AG09319 (cell line): ENCODE measurements at places on chromosomes 4 and X.

GRCh38 chrX:153372949-153373348, 28.2 kb downstream of the PNMA6E start:
- DNase-seq: no peak

DNA sequence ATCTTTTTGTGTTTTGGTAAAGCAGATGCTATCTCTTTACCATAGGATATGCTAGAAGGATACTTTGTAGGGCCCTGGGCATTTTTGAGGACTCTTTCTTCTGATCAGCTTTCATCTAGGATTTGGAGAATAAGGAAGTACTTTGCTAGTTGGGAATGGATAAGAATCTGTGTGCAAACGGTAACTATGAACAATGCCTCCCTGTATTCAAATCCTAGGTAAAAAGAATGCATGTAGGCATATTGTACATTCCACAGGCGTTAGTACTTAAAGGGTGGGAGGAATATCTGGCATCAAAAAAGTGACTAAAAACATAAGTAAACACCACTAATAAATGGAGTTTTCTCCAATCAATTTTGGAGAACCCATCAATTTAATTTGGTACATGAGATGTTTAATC, 59.7 kb downstream of the SH3BGRL start:
- DNase-seq: no peak

- DNase-seq: no peak
Observed at GRCh38 chr4:178632415-178632814, 1190.2 kb upstream of the AGA start.

- DNase-seq: no peak
Observed at GRCh38 chrX:71910643-71910985, at the start of gene NHSL2. Gene NHSL2 (plus strand): TSS chrX:71910845.

- DNase-seq: no peak
Observed at GRCh38 chr4:38512840-38513239, 151.2 kb upstream of the KLF3 start.

DNA sequence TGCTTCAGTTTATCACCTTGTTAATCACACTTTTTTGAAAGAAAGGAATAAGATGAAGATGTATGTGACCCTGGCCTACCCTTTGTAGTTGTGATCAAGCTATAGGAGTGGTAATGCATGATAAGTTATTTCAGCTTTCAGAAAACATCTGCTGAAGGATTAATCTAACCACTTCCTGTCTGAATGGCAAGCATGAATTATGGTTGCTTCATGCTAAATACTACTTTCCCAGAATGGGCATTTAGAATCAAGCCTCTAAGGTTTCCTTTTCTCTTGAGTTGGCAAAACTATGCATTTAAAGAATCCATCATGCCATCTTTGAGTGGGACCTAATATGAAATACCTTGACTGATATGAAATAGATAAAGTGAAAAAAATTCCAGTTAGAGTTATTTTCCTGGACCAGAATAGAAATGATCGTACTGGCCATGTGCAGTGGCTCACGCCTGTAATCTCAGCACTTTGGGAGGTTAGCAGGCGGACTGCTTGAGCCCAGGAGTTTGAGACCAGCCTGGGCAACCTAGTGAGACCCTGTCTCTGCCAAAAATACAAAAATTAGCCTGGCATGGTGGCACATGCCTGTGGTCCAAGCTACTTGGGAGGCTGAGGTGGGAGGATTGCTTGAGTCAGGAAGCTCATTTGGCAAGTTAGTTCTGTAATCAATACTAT, 59.1 kb downstream of the ANXA3 start:
- peak; percentile 20 for DNase-seq

GRCh38 chr4:182177166-182177565, 66.0 kb upstream of the TENM3 start:
- DNase-seq: no peak

GRCh38 chrX:132955690-132956089, 2.7 kb downstream of the HS6ST2 start:
- DNase-seq: no peak

DNA sequence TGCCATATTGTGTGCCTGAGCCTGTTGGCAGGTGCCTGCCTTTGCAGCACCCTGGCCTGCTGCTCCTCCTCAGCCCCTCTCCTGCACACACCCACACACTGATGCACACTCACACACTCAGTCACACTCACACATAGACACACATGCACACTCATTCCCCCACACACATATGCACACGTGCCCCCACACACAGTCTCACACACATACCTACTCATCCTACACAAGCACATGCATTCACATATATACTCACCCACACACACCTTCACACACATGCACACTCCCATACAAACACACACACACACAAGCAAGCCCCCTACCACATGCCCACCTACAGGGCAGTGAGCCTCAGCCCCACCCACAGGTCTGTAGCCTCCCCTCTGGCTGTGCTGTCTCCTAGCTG, 245.0 kb downstream of the EVC2 start:
- no peak for DNase-seq

DNA sequence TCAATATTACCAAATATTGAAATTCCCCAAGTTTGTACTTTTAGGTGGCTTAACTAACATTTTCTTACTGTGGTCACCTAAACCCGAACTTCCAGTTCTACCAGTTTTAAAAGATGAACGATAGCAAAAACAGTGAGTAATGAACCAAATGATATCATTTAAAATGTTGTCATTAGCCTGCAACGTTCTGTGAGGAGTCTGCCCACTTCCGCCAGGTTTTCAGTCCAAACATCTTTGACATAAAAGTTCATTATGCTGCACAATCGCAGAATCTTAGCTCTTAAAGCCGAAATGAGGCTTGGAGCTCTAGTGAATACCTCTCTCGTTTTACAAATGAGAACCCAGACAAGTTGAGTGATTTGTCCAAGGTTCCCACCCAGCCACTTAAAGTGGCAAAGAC, 762 bp downstream of the PIGA start:
- DNase-seq: no peak

DNA sequence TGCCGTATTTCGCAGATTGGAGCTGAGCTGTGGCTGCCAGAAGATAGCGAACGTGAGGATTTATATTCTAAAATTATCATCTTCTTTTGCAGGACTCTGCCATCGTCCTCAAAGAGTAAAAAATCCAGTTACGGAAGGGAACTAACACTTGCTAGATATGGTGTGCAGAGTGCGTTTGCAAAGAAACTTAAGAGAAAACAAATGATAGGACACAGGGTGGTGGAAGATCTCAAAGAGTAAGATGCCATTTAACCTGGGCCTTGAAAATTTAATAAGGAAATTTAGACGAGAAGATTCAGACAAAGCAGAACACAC, 566 bp downstream of the LARP7 start:
- no peak for DNase-seq

- no peak for DNase-seq
Observed at GRCh38 chr4:22099896-22100295, 151.3 kb upstream of the KCNIP4 start.

- DNase-seq: no peak
Observed at GRCh38 chr4:149896432-149896831, 80.8 kb upstream of the IQCM start.

- peak; percentile 39 for DNase-seq
Observed at GRCh38 chr4:20044502-20044911, 207.2 kb upstream of the SLIT2 start.

DNA sequence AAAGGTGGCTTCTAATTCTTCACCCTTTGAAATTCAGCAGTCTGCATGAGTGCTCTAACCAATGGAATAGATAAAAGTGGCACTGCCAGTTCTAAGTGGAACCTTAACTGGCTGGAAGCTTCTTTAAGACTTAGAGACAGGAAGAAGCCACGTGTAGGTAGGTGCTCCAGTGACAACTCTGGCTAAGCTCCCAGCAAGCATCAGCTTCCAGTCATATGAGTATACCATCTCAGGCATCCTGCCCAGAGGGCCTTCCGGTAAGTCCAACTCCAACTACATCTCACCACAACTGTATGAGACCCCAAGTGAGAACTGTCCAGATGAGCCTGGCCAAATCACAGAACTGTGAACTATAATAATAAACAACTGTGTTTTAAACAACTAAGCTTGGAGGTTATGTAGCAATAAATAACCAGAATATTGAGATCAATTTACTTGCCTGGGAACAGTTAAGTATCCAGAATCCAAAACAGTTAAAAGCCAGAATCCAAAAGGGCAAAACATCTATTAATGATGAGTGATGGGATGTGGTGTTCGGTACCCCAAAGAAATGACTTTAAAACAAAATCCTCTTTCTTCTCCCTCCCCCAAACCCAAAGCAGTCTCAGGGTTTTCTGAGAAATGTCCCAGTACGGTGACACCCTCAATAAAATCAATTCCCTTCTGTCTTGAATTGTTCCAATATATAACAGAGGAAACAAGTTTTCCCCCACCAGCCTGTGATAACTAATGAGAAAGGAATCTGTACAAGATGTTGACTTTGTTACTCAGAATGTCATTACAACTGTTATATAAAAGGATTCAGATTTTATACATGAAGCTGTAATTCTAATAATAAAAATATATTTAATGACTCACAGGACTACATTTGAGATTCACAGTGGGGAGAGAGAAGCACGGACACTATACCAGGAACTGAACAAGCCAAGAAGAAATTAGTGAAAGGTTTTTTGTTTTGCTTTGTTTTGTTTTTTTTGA, 4.2 kb downstream of the TSPAN5 start:
- peak; percentile 89 for DNase-seq

DNA sequence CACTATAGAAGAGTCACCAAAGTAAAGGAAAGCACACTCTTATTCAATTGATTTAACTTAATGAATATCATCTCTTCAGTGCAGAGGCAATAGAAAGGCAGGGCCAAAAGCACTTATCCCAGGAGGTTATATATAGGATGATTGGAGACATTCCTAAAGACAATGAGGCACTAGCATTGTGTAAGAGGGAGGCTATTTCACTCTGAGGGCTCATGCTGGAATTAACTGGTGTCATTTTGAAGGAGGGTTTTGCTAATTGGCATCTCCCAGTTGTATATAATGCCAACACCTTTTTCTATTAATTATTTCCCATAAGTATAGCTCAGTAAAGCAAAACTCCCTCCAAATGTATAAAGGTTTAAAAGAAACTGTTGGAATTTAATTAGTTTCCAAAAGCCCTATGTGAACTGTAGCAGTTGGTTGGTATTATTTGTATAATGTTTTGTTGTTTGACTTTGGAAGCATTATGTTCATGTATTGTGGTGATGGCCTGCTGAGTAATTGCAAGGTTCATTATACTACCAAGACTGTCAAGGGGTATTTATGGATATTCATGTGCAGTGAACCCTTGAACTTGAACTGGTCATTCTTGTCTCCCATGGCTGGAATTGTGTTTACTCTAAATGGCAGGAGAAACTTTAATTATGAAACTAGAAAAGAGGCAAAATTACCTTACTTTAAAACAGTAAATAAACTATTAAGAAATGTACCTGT, 270.3 kb downstream of the BMPR1B start:
- no peak for DNase-seq

- DNase-seq: no peak
Observed at GRCh38 chr4:48470137-48470536, 13.0 kb upstream of the SLC10A4 start.

- DNase-seq: no peak
Observed at GRCh38 chr4:31923634-31924033, 1203.5 kb downstream of the PCDH7 start.

DNA sequence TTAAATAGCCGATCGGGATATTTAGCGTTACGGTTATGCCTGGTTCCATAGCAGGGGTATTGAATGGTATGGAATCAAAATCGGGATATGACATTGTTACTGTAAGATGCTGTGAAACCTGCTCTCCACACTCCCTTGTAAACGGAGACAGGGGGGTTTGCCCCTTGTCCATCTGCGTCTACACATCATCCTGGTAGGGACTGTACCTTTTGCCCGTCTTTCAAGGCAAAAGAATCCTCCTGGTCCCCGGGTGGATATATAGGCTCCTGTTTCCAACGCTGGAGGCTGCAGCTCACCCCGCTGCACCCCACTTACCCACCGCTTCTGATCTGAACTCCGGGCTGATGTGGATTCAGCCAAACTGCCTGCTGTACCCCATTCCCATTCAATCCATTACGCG, 189.1 kb downstream of the SHOX start:
- no peak for DNase-seq

DNA sequence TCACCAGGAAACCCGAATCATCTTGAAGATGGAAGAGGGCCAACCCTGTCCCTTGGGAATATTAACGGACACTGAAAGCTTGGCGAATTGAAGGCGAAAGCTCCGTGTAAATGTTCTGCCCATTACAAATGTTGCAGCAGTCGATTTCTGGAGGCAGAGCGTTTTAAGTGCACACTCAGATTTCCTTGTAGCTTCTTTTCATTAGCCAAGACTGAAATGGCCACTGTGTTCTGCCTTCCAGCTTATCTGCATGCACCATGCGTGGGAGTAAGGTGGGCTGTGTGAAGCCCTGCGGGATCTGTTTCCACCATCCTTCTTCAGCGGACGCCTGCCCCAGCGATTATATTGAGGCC, 1.3 kb downstream of the SMIM20 start:
- DNase-seq: no peak

DNA sequence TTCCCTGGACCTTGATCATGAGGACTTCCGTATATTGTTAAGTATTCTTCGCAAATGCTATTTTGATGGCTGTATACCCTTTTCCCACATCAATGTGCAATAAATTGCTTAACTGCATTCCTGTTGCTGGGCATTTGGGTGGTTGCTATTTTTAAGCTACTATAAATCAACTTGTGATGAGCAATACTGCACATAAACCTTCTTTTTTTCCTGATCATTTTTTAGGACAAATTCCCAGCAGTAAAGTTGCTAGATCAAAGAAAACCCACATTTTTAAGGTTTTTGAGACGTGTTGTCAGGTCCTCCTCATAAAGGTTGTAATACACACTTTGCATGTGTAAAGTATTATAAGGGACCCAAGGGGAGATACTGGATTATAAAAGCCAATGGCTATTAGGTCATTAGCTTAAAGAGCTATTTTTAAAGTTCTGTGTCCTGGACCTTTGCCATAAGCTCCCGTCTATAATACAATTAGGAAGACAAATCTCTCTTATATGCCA, 35.6 kb downstream of the LIMCH1 start:
- no peak for DNase-seq

- no peak for DNase-seq
Observed at GRCh38 chrX:30822068-30822681, 66.9 kb downstream of the TAB3 start.

GRCh38 chr4:168124008-168124641, 31.8 kb downstream of the ANXA10 start:
- no peak for DNase-seq

- DNase-seq: no peak
Observed at GRCh38 chrX:119194621-119195020, 41.5 kb upstream of the PGRMC1 start.

DNA sequence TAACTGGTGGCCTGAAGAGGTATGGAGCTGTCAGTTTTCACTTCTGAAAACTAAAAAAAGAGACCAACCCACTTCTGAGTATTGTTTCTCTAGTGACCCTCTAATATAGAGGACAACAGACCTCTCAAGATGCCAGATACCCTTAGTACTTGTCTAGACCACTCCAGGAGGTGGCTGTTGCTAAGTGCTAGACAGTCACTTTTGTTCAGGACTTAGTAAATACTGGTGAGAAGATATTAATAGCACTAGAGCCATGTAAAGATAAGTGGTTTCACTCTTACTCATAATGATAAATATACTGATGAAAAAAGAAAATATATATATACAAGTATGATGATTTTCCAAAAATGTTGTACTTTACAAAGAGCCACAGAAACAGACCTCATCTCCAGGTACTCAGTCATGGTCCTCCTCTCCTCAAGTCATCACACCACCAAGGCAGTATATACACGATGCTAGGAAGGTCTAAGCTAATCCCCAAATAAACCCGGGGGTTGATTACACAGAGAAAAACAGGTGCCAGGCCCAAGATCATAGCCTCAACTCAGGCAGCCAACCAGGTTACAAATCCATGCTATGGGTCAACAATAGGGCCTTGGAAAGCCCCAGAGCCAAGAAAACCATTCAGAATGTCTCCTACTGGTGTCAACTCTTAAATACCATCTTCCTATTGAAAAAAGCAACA, 66.9 kb downstream of the ARHGEF9 start:
- DNase-seq: no peak

- no peak for DNase-seq
Observed at GRCh38 chr4:138392751-138393308, 150.7 kb upstream of the SLC7A11 start.
